Activated CD8-positive, alpha-beta memory T cell treated with anti-CD3 and anti-CD28 coated beads for 1 hour (primary cell): ENCODE measurements at places on chromosomes 7 and 10.

- no peak for DNase-seq
These were observed 34.9 kb downstream of the PRF1 start for GRCh38 chr10:70567603-70568002.

DNA sequence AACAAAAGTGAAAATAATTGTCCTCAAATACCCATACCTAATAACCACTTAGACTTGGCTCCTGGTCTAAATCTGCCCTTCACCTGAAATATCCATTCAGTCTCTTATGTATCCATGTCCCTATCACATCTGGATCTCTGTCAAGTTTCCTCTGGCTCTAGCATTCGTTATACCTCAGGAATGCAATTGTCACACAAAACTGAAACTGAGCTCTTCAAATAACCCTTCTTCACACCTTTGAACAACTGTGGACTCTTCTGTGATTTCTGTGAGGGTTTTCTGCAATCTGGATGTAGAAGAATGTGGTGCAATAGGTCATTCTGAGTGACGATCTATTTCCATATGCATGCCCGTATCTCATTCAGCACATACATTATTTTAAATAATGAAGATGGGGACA, 53.5 kb upstream of the FGL2 start:
- DNase-seq, result no peak

DNA sequence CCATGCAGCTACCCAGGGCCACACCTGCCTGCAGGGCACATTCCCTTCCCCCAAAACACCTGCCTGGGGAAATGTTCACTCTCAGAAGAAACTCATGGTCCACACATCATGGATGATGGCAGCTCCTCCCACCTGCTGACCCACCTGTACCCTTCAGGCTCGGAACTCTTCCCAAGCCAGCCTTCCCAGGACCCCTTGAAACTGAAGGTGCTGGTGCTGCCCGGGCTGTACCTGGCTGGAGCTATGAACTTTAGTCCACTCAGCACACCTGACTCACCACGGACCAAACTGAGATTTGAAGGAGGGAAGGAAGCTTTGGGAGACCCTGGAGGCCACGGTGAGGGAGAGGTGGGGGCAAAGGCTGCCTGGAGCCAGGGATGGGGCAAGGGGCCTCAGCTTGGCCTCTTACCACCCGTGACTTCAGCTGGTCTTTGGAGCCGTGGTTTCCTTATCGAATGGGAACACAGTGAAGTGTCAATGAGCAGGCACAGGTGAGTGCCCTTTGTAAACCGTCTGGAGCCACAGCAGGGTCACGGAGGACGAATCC, 30.1 kb upstream of the INPP5A start:
- no peak for DNase-seq

DNA sequence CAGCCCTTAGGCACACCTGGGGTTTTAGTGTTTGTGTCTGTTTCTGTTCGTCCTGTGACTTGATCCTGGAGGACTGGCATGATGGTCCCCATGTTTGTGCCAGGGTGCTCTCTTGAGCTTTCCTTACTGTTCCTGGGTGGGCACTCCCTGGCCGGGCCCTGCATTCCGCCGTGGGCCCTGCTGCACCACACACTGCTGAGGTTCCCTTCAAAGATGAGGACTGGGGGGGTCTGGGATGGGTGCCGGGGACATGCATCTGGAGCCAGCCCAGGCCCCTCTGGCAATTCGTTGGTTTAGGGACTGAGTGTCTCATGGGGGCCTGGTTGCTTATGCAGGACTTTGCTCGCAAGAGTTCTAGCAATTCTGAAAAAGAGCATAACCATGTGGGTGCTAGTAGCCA, 4.7 kb downstream of the AGAP3 start:
- no peak for DNase-seq

- no peak for DNase-seq
These were observed 160.1 kb downstream of the GALNT11 start for GRCh38 chr7:152185558-152185957.
